ENCODE measurements at places on chromosomes 1 and 21. TPM values are rescaled to one million over a fixed set of nuclear protein-coding genes. Genes with fewer than 3 reads are reported as not detected.

C1orf210 gene
- not detected for total RNA-seq

VWA5B1 gene
- not detected for total RNA-seq

TDRD10 gene
- total RNA-seq = 0.37 TPM

FAM110D gene
- total RNA-seq = not detected

NIBAN1 gene
- 11.7 TPM for total RNA-seq

TMEM82 gene
- total RNA-seq = not detected

STPG1 gene
- 0.44 TPM for total RNA-seq

Measured in cardiac ventricle fibroblast (primary cell).